NCI-H748 treated with DMSO at 0.1 percent for 48 hours (cell line): ENCODE measurements at places on chromosomes 5 and 9.

GRCh38 chr9:108980893-108981292 is 32.4 kb downstream of the CTNNAL1 start:
- no peak for DNase-seq

DNA sequence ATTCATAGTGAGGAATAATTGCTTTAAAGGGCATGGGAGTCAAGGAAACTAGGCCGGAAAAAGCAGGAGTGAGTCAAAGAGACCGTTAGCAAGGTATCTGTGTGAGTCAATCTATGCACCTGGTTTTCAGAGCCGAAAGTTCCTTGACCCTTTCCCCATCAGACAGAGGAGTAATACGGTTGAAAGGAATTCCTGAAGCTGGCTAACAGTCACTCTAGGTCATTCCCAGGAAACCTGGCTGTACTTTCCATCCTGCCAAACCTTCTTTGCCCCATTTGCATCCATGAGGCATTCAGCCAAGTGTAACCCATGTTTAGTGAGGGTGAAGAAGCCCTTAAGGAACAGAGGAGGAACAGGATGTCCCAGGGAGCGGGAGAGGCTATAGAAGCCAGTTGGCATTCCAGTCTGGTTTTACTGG is 16.2 kb downstream of the RBM18 start:
- no peak for DNase-seq

- DNase-seq, result peak; percentile 18
Observed at GRCh38 chr9:546797-547223, 294.7 kb upstream of the DMRT1 start.

DNA sequence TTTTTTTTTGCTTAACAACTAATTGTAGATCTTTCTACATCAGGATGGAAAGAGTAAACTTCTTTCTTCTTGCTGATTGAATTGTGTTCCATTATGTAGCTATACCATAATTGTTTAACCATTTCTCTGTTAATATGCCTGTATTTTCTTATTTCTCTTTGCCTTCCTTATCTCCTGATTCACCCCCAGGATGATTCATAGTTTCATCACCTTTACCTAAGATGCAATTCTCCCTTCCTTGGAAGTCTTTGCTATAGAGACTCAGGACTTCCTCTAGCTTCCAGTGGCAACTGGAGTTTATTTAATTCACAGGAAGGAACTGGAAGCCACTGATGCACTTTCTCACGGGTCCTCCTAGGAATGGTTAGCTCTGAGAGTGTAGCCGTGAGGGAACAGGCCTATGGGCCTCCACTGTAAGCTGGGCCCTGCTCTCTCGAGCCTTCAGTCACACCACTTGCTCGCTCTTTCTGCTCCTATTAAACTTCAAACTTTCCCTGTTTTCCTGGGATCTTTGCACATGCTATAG is 83.1 kb downstream of the FGF1 start:
- DNase-seq, result no peak

DNA sequence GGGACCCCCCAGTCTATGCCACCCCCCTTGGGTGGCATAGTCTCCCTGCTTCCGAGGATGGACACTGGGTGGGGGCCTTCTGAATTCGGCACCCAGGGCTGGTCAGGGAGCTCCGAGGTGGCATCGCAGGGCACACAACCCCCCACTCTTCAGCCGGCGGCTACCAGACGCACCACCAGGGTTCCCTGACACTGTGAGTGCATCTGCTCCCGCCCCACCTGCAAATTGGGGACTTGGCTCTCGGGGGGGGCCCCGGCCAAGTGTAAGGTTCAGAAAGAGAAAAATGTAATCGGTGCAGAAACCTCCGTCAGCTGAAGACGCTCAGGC is 12.7 kb upstream of the QSOX2 start:
- no peak for DNase-seq

GRCh38 chr9:110744715-110745384 is 76.3 kb downstream of the MUSK start:
- DNase-seq, result no peak

DNA sequence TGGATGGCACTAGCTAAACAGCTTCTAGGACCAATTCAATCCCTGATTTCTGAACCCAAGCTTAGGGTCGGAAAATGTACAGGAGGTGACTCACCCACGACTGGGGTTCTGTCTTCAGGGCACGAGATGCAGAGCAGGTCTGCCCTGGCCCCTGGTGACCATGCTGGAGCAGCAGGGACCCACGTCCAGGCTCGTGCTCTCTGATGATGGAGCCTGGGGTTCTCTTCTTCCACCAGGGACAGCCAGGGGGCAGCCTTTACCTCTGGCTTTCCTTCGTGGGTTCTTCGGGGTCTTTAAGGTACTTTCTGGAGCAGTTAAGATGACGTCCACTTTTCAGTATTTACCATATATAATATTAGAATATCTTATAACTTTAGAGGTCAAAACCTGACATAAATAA is 2.1 kb downstream of the CFAP77 start:
- DNase-seq, result peak; percentile 21

DNA sequence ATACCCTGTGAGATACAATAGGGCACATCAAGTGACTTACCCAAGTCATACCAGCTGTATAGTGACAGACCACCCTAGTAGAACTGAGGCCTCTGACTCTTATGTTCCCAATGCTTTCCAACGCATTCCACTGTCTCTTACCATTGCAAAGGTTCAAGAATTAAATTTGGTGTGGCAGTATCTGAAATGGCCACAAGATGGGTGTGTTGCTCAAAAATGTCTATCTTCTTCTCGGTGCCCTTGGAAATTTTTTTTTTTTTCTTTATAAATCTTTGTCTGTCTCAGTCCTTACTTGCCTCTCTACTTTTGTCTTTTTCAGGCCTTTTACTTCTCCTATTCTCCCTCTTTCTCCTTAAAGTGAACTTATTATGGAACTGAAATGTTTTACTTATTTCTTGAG is 48.4 kb downstream of the GPR21 start:
- peak; percentile 1 for DNase-seq

DNA sequence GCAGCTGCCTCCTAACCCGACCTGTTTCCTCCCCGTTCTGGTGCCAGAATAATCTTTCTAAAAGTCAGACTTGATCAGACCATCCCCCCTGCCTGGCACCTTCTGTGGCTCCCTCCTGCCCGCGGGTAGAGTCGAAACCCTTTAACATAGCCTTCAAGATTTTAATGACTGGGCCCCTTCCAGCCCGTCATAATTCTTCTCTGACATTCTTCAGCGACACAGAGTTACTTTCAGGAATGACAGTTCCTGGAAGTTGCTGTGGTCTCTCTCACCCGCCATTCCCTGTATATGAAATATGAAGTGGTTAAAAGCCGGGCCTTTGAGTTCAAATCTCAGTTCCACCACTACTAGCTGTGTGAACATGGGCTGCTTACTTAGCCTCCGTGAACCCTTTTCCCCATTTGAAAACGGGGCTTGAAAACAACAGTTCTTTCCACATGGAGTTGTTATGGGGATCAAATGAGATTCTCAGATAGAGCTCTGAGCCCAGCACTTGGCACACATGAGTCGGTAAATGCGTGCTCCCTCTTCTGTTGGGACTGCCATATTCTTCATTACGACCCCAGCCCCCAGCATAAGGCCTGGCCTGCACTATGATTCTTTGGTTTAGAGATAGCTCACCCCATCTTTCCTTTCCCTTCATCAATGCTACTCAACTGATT is 737 bp downstream of the NANS start:
- DNase-seq, result no peak

GRCh38 chr9:105483618-105484017 is 35.8 kb downstream of the FSD1L start:
- DNase-seq, result no peak

DNA sequence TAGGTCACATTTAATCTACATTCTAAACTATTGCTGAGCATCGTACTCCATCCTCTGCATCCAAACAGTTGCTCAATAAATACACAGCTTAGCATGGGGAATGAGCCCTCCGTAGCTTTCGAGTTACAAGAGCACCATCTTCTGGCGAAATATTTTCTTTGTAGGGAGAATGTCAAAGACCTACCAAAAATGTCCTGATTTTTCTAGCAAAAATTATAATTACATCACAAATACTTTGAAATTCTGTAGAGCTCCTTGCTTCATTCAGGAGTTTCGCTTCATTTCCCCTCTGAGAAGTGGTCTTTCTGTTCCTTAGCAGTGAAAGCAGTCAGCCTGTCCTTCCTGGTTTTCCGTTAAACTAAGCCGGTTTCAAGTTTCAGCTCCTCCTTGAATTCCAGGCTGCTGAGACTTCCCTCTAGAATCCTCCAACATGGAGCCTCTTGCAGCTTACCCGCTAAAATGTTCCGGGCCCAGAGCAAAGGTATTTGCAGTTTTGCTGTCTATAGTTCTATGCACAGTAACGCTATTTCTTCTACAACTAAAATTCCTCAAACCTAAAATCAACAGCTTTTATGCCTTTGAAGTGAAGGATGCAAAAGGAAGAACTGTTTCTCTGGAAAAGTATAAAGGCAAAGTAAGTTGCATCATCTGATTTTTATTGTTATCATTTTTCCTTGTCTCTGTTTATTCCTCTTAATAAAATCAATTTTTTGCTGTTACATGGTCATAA is at the start of gene GPX8:
GPX8 (plus strand) TSS at position 409 of the 730 bp plus-strand sequence; CDS start at position 431, 22 bp downstream.
- peak; percentile 41 for DNase-seq

DNA sequence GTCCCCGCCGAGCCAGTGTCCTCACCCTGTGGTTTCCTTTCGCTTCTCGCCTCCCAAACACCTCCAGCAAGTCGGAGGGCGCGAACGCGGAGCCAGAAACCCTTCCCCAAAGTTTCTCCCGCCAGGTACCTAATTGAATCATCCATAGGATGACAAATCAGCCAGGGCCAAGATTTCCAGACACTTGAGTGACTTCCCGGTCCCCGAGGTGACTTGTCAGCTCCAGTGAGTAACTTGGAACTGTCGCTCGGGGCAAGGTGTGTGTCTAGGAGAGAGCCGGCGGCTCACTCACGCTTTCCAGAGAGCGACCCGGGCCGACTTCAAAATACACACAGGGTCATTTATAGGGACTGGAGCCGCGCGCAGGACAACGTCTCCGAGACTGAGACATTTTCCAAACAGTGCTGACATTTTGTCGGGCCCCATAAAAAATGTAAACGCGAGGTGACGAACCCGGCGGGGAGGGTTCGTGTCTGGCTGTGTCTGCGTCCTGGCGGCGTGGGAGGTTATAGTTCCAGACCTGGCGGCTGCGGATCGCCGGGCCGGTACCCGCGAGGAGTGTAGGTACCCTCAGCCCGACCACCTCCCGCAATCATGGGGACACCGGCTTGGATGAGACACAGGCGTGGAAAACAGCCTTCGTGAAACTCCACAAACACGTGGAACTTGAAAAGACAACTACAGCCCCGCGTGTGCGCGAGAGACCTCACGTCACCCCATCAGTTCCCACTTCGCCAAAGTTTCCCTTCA is 1.4 kb downstream of the GLIS3 start:
- no peak for DNase-seq

GRCh38 chr9:8206720-8207119 is 407.1 kb upstream of the DMAC1 start:
- DNase-seq, result no peak

GRCh38 chr5:39176759-39177630 is 42.4 kb downstream of the FYB1 start:
- DNase-seq, result no peak

- no peak for DNase-seq
Observed at GRCh38 chr9:133111808-133112662, 9.0 kb downstream of the RALGDS start.

GRCh38 chr5:71744009-71744790 is 25.1 kb downstream of the CARTPT start:
- no peak for DNase-seq

DNA sequence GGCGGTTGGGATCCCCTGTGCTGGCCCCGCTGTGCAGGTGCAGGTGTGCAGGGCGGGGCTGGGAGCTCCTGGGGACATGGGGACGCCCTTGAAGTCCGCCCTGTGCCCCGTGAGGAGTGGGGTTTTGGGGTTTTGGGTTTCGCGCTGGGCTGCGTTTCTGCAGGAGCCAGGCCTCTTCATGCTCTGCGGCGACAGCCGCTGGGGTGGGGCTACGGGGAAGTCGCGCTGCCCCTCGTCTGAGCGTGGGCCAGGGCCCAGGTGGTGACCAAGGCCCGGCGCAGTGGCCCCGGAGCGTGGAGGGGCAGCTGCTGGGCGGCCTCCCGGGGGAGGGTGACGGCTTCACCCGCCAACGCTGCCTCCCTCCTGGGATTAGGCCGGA is 47.8 kb upstream of the IRX4 start:
- no peak for DNase-seq

DNA sequence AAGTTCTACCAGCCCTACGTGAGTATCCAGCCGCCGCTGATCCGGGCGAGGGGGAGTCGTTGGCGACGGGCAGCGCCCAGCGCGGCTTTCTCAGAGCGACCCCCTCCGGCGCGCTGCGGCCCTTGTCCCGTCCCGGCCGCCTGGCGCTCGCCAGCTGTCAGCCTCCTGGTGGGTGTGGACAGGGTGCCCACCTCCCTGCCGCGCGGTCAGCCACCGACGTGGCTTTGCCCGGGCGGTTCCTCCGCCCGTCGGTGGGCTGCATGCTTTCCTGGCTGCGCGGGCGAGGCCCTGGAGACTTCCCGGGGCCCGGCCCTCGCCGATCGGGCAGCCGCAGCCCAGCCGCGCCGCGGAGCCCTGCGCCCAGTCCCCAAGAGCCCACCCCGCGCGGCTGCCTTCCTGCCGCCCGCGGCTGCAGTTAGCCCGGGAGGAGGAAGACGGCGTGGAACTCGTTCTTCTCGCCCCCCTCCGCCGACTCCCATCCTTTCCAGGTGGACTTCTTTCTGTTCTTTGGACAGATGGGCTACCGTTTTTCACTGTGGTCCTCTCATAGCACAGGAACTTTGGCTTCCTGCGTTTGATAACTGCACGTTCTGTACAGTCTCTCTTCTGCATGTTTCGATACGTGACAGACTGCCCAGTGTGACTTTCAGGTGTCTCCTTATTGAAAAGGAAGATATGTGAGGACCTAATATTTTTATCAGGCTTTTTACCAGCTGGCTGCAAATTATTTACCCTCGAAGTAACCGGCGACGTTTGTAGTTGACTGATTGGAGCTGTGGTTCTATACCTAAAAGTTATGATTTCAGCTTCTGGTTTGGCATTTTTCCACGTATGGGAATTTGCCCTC is 577 bp downstream of the AP3S1 start:
- DNase-seq, result peak; percentile 52
